Large intestine (tissue), 12 donors: ENCODE measurements at places on chromosomes 3 and 15. TPM values are rescaled to one million over a fixed set of nuclear protein-coding genes. Genes with fewer than 3 reads are reported as not detected.

CAMK1 gene
- 36.9 TPM for polyA plus RNA-seq

CCR2 gene
- polyA plus RNA-seq, result 1.3 TPM

SH3BP5 gene
- 12.4 TPM for polyA plus RNA-seq

DNA sequence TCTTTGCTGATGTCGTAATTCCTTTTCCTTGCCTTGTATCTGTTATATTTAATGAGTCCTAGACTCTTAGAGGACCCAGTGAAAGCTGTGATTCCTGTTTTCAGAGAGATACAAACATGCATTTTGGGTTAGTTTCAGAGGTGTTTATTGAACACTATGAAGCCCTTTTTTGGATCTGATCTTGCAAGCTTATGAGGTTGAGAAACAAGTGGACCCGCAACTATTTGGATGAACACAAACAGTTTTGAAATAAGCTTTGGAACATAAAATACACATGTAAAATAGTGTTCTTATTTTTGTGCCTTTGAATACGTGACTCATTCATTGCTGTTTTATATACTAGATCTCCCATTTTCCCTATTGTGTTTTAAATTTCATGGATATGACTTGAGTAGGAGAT lies 33.5 kb downstream of the SNRK start:
- DNase-seq, result no peak

MYH15 gene
- polyA plus RNA-seq, result 1.0 TPM
